ENCODE measurements at places on chromosomes 13 and 19.

DNA sequence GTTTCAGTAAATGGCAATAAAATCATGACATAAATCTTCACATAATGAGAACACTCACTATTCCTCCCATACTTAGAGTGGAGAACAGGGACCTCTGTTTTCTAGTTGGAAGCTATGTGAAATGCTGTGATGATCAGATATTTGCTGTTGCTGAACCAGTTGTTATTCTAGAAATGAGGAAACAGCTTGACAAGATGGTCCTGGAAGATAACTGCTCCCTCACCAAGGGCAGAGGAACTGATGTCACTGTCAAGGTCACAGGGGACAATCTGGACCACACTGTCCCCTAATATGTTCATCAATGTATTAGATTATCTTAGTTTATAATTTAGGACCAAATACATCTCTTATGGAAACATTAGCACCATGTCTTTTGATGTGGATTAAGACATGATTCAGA, 1173.3 kb downstream of the PCDH17 start:
- peak; percentile 23 for DNase-seq

DNA sequence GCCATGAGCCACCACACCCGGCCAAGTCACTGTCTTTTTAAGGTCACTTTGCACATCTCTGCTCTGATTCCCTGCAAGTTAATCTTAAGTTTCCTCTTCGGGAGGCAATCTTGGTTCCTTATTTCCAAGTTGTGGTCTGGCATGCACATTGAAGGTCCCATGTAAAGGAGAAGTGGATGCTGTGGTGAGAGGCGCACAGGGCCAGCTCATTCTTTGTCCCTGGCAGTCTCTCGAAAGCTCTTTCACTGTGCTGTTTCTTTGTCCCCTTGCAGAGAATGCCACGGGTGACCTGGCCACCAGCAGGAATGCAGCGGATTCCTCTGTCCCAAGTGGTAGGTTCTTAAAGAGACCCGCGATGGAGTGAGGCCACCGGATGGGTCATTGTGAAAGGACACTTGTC, 16.4 kb upstream of the C19orf33 start:
- peak; percentile 51 for DNase-seq

DNA sequence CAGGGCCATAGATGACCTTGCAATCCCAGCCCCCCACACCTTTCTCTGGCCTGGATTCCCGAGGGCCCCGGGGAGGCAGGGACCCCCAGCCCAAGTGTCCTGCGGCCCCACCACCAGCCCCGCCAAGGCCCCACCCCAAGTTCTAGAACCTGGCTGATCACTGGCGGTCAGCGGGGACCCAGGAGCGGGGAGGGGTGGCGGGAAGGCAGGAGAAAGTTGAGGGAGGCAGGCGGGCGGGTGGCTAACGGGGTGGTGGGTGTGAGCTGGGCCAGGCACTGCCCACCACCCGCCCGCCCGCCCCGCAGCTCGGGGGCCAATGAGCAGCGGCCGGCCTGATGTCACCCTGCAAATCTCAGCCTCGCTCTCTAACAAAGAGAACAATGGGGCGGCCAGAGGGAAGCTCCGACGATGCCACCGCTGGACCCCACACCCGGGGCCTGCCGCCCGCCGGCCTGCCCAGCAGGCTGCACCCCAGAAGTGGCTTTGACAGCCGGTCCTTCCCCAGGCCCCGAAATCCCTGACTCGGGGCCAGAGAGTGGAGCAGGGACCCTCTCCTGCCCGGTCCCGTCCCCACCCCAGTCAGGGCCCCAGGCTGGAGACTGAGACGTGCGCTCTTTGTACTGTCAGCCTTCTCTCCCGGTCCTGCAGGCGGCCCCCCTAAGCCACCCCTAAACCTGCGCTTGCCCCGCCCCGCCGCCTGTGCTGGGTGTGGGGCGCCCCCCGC, 1.6 kb downstream of the MEX3D start:
- no peak for DNase-seq

DNA sequence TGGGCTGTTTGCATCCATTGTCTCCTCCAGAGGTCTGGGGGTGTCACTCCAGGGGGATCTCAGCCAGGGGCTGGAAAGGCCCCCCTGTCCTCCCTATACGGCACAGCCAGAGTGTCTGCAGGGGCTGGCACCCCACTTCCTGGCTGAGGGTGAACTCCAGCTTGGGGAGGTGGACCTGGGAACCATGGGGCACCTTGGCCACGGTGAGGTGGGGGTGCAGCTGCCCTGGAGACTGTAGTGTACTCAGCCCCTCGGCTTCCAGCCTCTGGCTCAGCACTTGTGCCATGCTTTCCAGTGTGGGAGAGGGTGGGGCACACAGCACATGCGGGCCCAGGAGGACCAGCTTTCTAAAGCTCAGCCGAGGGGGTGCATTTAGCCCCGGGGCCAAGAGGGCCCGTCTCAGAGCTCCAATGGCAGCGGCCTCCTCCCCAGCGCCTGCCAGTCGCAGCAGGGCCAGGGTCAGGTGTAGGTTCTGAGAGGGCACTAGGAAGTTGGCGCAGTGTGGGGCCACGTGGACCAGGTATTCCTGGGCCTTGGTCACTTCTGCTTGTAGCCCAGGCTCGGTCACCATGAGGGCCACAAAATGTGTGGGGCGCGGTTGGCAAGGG, 1.4 kb downstream of the LENG9 start:
- DNase-seq = no peak

DNA sequence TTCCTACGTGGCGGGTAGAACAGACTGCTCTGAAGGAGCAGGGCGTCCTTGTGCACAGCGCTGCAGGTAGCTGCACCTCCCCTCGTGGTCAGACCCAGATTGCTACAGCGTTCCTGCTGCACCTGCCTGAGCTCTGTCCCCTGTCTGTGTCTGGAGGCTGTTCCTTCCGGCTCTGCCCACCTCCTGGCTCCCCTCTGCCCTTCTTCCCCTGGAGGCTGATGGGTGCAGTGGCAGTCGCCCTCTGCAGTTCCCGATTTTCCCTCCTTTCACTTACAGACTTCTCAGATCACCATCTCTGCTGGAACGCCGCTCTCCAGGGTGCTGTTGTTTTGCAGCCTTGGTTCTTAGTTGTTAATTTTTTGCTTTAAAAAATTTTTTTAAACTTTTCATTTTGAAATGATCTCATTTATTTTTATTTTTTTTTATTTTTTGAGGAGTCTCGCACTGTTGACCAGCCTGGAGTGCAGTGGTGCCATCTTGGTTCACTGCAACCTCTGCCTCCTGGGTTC, 53.6 kb downstream of the SMARCA4 start:
- DNase-seq = no peak

DNA sequence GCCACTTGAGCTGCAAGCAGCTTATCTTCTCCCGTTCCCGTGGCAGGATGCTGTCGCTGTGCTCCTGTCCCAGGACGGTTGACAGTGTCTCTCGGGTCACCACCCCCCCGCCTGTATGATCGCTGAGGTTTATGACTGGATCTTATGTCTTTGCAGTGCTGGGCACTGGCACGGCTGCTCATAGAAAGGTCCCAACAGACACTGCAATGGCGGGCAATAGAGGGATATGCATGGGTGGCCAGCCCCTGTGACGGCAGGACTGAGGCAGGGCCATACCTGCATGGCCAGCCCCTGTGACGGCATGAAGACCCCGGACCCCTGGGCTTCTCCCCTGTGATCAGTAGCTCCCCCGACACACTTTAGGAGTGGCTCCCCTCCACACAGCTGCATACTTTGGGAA, 307.2 kb downstream of the TEX29 start:
- no peak for DNase-seq

DNA sequence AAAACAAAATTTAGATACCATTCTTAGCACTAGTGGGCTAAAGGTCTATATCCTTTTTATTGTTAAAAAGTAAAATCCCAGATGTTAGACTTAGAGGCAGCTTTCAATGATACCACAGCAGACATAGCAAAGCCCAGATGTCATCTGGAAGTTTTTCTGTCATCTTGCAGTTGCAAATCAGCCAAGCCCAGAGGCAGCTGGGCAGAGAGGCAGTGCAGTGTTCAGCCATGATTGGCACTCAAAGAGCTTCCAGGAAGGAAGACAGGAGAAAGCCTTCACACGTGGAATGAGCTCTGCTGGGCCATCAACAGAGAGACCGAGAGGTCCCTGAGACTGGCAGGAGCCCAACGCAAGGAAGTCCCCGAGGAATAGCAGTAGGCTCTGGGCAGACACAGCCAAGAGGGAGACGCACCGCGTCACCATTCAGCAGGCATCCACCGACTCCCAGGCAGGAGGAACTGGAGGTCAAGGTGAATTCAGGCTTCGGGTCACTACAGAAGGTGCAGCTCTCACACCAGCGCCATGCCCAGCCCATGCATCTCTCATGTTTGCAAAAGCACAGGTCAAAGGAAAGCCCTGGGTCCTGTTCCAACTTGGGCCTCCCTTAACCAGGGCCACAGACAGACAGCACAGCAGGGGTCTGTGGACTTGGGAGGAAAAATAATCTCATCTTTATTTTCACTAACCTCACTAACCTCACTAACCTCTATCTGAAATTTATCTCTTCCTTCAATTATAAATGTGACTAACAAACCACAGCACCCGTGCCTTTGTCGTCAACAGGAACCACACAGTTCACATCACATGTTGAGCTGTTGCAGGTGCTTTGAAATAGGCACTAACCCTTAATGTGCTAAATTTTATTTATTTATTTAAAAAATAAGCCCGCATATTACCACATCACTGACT, 54.9 kb downstream of the TUBGCP3 start:
- DNase-seq = peak; percentile 48

DNA sequence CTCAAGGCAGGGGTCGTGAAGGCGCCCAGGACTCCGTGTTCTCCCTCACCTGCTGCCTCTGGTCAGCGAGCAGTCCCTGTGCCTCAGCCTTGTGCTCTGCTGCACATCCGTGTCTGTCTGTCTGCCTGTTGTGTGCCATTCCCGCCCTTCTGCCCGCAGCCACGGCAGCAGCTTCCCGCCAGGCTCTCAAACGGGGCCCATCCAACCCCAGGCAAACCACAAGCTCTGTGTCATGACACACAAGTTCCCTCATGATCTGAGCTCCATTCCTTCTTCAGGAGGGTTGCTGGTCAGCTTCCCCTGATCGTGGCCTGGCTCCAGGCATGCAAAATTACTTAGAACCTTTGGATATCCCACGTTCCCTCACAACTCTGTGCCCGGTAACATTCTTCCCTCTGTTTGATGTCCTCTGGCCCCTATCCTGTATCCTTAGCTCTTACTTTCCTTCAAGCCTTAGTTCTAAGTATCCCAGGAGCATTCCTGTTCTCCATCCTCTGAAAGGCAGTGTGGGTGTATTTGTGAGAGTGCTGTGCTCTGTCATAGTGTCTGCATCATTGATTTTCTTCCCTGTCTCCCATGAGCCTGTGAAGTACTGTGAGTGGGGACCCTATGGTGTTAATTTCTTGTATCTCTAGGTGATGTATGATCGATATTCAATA, 3.2 kb downstream of the GPR183 start:
- DNase-seq = no peak

DNA sequence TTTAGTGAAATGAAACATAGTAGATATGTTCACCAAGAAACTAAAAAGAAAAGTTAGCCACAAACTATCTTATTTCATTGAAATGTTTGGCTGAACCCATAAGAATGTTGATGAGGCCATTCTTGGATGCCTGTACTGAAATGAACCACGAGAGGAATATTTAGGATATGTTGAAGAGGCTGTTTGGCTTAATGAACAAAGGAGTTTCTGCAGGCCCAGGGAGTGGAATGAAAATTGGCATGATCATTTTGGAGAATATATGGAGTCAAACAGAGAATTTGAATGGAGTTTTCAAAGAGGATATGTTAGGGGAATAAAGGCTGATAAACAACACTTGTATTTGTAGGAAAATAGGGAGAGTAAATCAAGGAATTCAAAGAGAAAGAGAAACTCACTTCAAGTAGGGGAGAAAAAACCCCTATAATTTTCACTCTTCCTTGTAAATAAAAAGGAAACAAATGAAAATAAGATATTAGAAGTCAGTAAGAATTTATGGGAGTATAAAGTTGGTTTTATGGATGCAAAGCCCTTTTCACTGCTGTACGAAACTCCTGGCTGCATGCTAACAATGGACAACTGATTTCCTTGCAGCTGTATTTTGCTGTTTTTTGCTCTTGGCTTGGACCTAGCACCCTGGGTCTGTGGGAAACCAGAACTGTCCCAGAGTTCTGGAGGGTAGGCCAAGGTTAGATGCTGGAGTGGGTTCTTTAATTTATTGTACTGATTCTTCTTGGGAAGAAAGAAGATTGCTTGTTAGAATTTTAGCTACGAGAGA, 36.5 kb downstream of the KL start:
- DNase-seq = no peak

DNA sequence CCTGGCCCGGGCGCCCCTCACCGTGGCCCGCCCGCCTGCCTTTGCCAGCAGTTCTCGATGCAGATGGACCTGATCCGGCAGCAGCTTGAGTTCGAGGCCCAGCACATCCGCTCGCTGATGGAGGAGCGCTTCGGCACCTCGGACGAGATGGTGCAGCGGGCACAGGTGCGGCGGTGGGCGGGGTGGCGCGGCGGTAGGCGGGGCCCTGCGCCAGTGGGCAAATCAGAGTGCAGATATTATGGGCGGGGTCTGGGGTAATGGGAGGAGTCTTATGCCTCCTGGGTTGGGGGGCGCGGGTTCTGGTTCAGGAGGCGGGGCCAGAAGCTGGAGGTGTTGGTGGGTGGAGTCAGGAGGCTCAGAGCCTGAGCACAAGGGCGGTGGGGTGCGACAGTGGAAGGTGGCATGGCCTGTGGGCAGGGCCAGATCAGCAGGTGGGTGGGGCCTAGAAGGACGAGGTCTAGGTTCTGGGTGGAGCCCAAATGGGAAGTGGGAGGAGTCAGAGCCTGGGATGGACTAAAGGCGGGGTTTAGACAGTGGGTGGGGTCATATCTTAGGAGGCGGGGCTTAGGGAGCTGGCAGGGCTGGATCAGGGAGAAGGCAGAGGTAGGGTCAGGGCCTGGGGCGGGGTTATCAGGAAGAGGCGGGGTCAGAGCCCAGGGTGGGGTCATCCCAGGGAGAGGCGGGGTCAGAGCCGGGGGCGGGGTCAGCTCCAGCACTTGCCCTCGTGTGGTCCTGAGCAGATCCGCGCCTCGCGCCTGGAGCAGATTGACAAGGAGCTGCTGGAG, 5.6 kb downstream of the APC2 start:
- DNase-seq = peak; percentile 92

DNA sequence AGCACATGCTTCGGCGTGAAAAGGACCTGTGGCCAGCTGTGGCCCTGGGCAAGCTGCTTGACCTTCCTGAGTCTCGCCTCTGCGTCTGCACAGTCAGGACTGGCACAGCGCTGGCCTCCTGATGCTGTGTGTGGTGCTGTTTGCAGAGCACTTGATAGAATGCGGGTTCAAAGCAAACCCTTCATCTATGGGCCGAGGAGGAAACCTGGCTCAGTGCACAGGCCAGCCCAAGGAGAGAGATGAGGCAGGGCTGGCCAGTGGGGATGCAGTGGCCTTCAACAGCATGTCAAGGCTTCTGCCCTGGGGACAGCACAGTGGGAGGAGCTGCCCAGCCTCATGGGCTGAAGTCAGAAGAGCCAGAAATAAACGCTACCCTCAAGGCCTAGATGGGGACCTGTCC, 21.3 kb upstream of the VSTM2B start:
- no peak for DNase-seq

DNA sequence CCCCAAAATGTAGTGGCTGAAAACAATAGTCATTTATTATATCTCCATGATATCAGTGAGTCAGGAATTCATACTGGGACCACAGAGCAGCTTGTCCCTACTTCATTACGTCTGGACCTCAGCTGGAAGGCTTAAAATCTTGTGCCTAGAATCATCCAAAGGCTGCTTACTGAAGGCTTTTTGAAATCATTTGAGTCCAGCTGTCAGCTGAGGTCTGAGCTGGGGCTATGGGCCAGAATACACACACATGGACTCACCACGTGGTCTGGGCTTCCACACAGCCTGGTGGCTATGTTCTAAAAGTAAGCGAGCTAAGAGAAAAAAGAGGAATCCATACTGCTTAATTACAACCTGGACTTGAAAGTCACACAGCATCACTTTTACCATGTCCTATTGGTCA, 209.2 kb downstream of the KCTD12 start:
- DNase-seq = no peak
